ENCODE measurements at places on chromosomes 6 and 20. TPM values are rescaled to one million over a fixed set of nuclear protein-coding genes. Genes with fewer than 3 reads are reported as not detected.

- no peaks in the 10 kb centered on the region for H3K27me3 ChIP-seq
- peaks cover 18% of the 10 kb centered on the region for H3K4me1 ChIP-seq
- DNase-seq = no peak
- H3K27ac ChIP-seq = peak overlapping the region; percentile 85
- H3K36me3 ChIP-seq = no peaks in the 10 kb centered on the region
- no peak overlapping the region for H3K4me3 ChIP-seq
Measured at GRCh38 chr6:127972815-127973214, 72.0 kb upstream of the THEMIS start.

- H3K27me3 ChIP-seq = no peaks in the 10 kb centered on the region
- peaks cover 27% of the 10 kb centered on the region for H3K4me1 ChIP-seq
- peak overlapping the region; percentile 69 for H3K27ac ChIP-seq
- no peaks in the 10 kb centered on the region for H3K36me3 ChIP-seq
- peak; percentile 78 for DNase-seq
Measured at GRCh38 chr6:3162565-3163247, 5.4 kb upstream of the TUBB2A start.

DNA sequence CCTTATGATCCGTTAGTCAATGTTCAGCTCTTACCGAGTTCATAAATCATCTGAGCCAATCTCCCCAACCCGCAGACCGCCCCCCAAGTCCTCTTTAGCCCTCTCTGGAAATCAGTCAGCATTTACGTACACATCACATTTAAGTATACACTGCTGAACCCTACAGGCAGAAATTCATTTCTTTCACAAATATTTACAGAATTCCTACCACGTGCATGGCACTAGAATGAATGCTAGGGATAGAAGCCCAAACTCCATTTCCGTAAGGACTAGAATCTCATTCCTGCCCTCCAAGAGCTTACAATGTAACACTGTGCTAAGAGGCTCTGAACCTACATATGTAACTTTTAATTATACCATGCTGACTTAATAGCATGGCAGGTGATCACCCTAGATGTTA lies 1.8 kb downstream of the OSER1 start:
- H3K27ac ChIP-seq = no peak overlapping the region
- no peaks in the 10 kb centered on the region for H3K27me3 ChIP-seq
- H3K4me1 ChIP-seq = peaks cover 63% of the 10 kb centered on the region
- peak overlapping the region; percentile 87 for H3K4me3 ChIP-seq
- peaks cover 10% of the 10 kb centered on the region for H3K36me3 ChIP-seq

DNA sequence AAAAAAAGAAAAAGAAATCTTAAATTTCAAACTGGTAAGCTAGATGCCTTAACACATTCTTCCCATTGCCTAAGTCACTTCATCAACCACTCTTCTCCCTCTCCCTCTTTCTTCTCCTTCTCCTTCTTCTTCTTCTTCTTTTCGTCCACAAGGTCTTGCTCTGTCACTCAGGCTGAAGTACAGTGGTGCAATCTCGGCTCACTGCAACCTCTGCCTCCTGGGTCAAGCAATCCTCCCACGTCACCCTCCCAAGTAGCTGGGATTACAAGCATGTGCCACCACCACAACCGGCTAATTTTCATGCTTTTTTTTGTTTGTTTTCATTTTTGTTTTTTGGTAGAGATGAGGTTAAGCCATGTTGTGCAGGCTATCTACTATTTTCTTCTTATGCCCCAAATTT lies 60.2 kb downstream of the GPR63 start:
- H3K4me1 ChIP-seq = no peaks in the 10 kb centered on the region
- H3K36me3 ChIP-seq = no peaks in the 10 kb centered on the region
- H3K4me3 ChIP-seq = no peak overlapping the region
- H3K27ac ChIP-seq = no peak overlapping the region

- no peaks in the 10 kb centered on the region for H3K36me3 ChIP-seq
- no peak overlapping the region for H3K4me3 ChIP-seq
- DNase-seq = no peak
Measured at GRCh38 chr6:56687551-56687950, 44.9 kb upstream of the DST start.

Gene CCN5
- total RNA-seq = 0.26 TPM

DNA sequence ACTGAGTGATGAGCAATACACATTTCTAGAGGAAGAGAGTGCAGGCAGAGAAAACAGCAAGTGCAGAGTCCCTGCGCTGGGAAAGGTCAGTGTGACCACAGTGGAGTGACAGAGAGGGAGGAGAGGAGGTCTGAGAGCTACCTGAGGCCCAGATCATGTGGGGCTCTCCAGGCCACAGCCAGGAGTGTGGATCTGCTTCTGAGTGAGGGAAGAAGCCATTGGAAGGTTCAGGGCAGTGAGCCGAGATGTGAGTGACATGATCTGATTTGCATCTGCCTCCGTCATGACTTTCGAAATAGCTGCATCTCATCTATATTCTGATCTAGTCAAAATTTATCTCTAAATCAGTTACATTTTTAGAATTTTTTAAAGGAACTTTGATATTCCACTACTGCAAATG lies 367.1 kb downstream of the PREX1 start:
- no peak overlapping the region for H3K4me3 ChIP-seq
- H3K4me1 ChIP-seq = no peaks in the 10 kb centered on the region
- peaks cover 87% of the 10 kb centered on the region for H3K27me3 ChIP-seq
- no peak overlapping the region for H3K27ac ChIP-seq
- no peaks in the 10 kb centered on the region for H3K36me3 ChIP-seq
- no peak for DNase-seq

- H3K4me3 ChIP-seq = no peak overlapping the region
- peaks cover 28% of the 10 kb centered on the region for H3K4me1 ChIP-seq
- H3K27me3 ChIP-seq = no peaks in the 10 kb centered on the region
- H3K27ac ChIP-seq = 0 out of 2 replicates have a peak overlapping the region, but pooled peaks have one; percentile 5
Measured at GRCh38 chr20:36856195-36856594, 19.7 kb upstream of the TLDC2 start.

DNA sequence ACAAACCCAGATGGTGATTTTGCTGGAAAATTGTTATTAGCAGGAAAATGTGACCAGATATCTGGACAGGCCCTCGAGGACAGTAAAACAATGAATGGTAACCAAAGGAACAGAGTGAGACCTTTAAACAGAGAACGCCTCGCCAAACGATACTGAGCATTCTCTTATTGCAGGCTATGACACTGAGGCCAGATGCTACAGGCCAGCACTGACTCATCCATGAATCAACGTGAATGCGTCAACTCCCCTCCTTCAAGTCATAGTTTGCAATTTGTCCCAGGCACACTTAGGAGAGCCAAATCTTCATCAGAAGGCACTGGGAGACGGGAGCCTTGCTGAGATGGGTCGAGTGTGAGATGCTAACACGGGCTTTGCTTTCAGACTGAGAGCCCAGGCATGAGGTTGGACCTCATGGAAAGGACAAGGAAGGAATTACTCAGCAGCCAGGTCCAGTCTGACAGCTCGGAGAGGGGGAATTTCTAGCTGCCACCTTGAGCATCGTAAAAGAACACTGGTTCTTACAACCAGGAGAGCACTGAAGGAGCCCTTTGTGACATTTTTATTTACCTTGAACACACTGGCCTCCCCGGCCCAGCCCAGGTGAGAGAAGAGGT lies 60.7 kb downstream of the BMP7 start:
- H3K4me1 ChIP-seq = peaks cover 22% of the 10 kb centered on the region
- no peaks in the 10 kb centered on the region for H3K27me3 ChIP-seq
- peak; percentile 95 for DNase-seq

- no peak overlapping the region for H3K4me3 ChIP-seq
- H3K36me3 ChIP-seq = no peaks in the 10 kb centered on the region
- peak; percentile 25 for DNase-seq
- peaks cover 20% of the 10 kb centered on the region for H3K27me3 ChIP-seq
Measured at GRCh38 chr20:61297986-61298385, 45.9 kb downstream of the CDH4 start.

Gene OLIG3
- total RNA-seq = not detected

Gene ASIP
- not detected for total RNA-seq

DNA sequence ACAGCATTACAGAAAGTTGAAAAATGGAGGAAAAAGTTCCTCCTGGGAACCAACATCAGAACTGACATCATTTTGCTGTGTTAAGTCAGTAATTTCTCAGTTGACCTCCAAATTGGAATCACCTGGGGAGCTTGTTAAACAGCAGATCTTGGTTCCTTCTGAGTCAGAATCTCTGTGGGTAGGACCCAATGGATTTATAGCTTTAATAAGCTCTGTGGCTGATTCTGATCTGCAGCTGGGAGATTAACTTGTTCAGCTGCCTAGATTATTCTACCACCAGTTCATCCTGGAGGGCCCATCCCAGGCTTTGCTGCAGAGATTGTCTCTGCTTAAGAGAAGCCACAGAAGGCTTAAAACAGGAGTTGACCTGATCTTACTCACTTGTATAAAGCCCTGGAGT lies 90.7 kb upstream of the POPDC3 start:
- no peak overlapping the region for H3K27ac ChIP-seq
- DNase-seq = peak; percentile 31
- no peaks in the 10 kb centered on the region for H3K27me3 ChIP-seq
- H3K36me3 ChIP-seq = no peaks in the 10 kb centered on the region
- H3K4me1 ChIP-seq = peaks cover 7% of the 10 kb centered on the region

GRCh38 chr6:166940643-166941068 lies 15.7 kb downstream of the RNASET2 start:
- H3K4me1 ChIP-seq = peaks cover 18% of the 10 kb centered on the region
- H3K27me3 ChIP-seq = no peaks in the 10 kb centered on the region

GRCh38 chr6:116029535-116029934 lies 31.2 kb downstream of the FRK start:
- no peaks in the 10 kb centered on the region for H3K36me3 ChIP-seq
- peaks cover 34% of the 10 kb centered on the region for H3K4me1 ChIP-seq
- H3K27me3 ChIP-seq = no peaks in the 10 kb centered on the region
- H3K27ac ChIP-seq = no peak overlapping the region
- no peak for DNase-seq
- H3K4me3 ChIP-seq = no peak overlapping the region

- H3K4me3 ChIP-seq = no peak overlapping the region
- H3K27ac ChIP-seq = no peak overlapping the region
- no peaks in the 10 kb centered on the region for H3K36me3 ChIP-seq
Measured at GRCh38 chr20:19823971-19824370, 65.9 kb downstream of the RIN2 start.

Gene SLC22A3
- total RNA-seq = 0.47 TPM

DNA sequence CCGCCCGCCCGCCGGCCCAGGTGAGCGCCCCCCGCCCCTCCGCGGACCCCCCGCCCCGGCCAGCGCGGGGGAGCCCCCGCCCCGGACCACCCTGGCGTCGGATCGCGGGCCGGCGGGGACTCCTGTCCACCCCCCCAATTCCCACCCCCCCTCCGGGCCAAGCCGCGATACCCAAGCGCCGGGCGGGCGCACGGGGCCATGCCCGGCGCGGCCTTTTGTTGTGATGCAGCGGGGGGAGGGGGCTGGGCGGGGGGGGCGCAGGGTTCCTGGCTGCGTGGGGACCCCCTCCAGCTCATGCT lies 245 bp downstream of the SRC start:
- H3K4me1 ChIP-seq = peaks cover 35% of the 10 kb centered on the region
- peak overlapping the region; percentile 70 for H3K4me3 ChIP-seq

- H3K27ac ChIP-seq = no peak overlapping the region
- peaks cover 3% of the 10 kb centered on the region for H3K4me1 ChIP-seq
- H3K36me3 ChIP-seq = no peaks in the 10 kb centered on the region
- no peak overlapping the region for H3K4me3 ChIP-seq
- H3K27me3 ChIP-seq = no peaks in the 10 kb centered on the region
Measured at GRCh38 chr6:36035225-36035624, 7.6 kb downstream of the MAPK14 start.

DNA sequence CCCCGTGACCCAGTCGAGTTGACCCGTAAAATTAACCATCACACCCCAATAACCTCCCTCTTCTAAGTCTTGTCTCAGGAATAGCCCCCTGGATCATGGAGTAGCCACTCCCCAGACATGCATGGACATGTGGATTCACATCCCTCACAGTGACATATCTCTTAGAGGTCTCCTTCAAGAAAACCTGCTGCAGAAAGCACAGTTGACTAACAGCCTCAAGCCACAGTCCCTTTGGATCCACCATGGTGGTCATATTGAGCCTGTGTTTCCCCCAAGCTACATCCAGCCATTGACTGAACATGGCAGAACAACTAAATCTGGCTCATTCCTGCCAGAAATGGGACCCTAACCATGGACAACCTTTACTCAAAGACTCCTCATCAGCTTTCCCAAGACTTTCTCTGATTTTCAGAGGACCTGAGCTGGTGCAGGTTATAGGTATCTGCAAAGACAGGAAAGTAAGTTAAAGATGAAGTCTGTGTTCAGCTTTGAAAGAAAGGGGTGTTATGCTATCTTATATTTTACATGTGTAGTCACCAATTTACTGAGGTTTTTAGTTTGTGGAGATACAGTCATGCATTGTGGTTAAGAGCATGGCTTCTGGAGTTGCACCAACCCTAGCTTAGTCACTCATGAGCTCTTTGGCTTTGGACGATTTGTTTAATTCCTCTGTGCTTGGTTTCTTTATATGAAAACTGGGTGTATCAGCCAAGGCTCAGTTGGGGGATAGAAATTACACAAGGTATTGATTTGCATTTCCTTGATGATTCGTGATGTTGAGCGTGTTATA lies 219.1 kb downstream of the MYLK4 start:
- H3K27ac ChIP-seq = peak overlapping the region; percentile 71
- H3K27me3 ChIP-seq = no peaks in the 10 kb centered on the region
- H3K4me1 ChIP-seq = peaks cover 17% of the 10 kb centered on the region
- peak; percentile 93 for DNase-seq
- no peak overlapping the region for H3K4me3 ChIP-seq

Gene OXT
- not detected for total RNA-seq

Gene COL9A1
- not detected for total RNA-seq

DNA sequence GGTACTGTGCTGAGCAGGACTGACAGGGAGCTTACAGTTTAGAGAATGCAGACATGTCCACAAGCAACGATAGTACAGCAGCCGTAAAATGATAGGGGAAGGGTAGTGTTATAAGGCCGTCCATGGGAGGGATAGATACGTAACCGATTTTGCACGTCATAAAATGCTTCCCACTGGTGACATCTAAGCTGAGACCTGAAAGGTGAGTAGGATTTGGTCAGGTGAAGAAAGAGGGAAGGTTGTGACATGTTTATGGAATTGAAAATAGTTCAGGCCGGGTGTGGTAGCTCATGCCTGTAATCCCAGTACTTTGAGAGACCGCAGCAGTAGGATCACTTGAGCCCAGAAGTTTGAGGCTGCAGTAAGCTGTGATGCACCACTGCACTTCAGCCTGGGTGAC lies 25.6 kb downstream of the SNX9 start:
- no peak overlapping the region for H3K27ac ChIP-seq
- no peak for DNase-seq
- H3K36me3 ChIP-seq = peaks cover 3% of the 10 kb centered on the region
- H3K4me3 ChIP-seq = no peak overlapping the region

- H3K4me3 ChIP-seq = no peak overlapping the region
- no peak overlapping the region for H3K27ac ChIP-seq
- no peaks in the 10 kb centered on the region for H3K4me1 ChIP-seq
- H3K36me3 ChIP-seq = no peaks in the 10 kb centered on the region
Measured at GRCh38 chr6:36809941-36810803, 29.1 kb downstream of the CPNE5 start.

DNA sequence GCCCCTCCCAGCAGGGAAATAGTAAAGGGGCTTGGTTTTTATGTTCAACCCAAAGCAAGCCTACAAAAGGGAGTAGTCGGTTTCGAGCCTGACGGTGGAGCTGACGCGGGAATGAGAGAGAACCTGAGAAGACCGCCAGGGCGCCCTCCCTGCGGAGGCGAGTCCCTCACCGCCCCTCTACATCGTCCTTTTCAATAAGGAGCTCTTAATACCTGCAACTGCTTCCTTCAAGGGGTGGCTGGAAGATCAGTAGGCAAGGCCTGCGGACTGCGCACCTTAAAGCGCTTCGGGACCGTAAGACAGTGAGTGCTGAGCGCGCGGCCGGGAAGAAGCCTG lies 709 bp upstream of the ZNF76 start:
- H3K4me3 ChIP-seq = peak overlapping the region; percentile 89
- H3K4me1 ChIP-seq = peaks cover 14% of the 10 kb centered on the region
- peak overlapping the region; percentile 77 for H3K27ac ChIP-seq
- H3K36me3 ChIP-seq = no peaks in the 10 kb centered on the region

GRCh38 chr6:128244751-128245405 lies 275.5 kb downstream of the PTPRK start:
- H3K36me3 ChIP-seq = no peaks in the 10 kb centered on the region
- H3K4me1 ChIP-seq = no peaks in the 10 kb centered on the region
- H3K27me3 ChIP-seq = no peaks in the 10 kb centered on the region
- DNase-seq = no peak
- no peak overlapping the region for H3K27ac ChIP-seq
